HT1080 (cell line): ENCODE measurements at places on chromosomes 6 and 20. TPM values are rescaled to one million over a fixed set of nuclear protein-coding genes. Genes with fewer than 3 reads are reported as not detected.
A peak's percentile ranks its signal among the peaks of the same experiment; 100 is the strongest.

TCEA2 gene
- total RNA-seq = 13.4 and 16.7 TPM in 2 replicates

COL20A1 gene
- total RNA-seq = not detected in 2 replicates

HSPA12B gene
- total RNA-seq = not detected in 2 replicates

ADGRF1 gene
- total RNA-seq = not detected in 2 replicates

SNRPB2 gene
- total RNA-seq = 144 and 149 TPM in 2 replicates

LST1 gene
- not detected in 2 replicates for total RNA-seq

TMEM14B gene
- total RNA-seq = 120 and 122 TPM in 2 replicates

MYLK2 gene
- total RNA-seq = 0.70 and 1.0 TPM in 2 replicates

ZNF217 gene
- total RNA-seq = 11.7 and 15.8 TPM in 2 replicates

DNA sequence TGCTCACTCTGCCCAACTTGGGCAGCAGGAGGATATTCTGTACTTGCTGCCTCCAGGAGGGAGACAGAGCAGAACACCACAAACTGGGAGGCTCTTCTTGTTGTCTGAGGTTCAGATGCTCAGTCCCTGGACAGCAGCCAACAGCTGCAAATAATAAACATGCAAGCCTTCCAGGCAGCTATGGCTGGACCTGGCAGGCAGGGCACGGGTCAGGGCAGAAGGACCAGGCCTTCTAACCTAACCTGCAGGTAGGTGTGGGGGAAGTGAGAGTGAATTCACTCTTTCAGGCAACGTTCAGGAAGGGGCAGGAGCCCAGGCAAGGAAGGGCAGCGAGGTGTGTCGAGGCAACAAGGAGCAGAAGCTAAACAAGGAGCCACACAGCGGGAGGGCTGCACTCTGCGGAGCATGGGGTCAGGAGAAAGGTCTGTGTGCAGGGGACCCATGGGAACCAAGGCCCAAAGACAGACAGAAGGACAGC, 31.5 kb downstream of the NINL start:
- no peak for DNase-seq

- no peak for DNase-seq
Observed at GRCh38 chr20:22834651-22835256, 200.4 kb upstream of the SSTR4 start.

DNA sequence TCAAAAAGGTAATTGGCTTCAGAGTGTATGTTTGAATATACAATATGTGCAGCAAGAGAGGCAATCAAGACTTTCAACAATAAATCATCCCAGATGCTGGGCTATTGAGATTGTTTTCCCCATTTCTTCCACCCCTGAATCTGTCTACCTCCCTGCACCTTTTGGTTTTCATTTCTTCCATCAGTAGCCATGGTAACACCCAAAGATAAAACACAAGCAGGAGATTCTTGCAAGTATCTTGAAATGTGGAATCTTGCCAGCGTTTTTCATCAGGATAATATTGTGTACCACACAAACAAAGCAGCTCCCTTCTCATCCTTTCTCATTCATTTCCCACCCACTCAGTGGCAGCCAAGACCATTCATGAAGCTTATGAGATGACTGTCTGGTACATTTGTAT, 73.0 kb upstream of the NRSN1 start:
- no peak for DNase-seq

DNA sequence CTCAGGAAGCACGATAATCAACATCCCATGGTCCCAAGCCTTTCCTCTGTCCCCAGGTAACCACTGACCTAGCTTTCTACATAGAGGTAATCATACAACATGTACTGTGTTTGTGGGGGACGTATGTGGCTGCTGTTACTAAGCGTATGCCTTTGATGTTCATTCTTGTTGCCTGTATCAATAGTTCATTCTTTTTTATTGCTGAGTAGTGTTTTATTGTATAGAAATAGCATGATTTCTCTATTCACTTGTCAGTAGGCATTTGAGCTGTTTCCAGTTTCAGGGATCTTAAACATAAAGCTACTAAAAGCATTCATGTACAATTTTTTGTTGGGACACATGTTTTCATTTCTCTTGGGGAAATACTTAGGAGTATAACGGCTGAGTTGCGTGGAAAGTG, 185.4 kb downstream of the PACRG start:
- no peak for DNase-seq

DNA sequence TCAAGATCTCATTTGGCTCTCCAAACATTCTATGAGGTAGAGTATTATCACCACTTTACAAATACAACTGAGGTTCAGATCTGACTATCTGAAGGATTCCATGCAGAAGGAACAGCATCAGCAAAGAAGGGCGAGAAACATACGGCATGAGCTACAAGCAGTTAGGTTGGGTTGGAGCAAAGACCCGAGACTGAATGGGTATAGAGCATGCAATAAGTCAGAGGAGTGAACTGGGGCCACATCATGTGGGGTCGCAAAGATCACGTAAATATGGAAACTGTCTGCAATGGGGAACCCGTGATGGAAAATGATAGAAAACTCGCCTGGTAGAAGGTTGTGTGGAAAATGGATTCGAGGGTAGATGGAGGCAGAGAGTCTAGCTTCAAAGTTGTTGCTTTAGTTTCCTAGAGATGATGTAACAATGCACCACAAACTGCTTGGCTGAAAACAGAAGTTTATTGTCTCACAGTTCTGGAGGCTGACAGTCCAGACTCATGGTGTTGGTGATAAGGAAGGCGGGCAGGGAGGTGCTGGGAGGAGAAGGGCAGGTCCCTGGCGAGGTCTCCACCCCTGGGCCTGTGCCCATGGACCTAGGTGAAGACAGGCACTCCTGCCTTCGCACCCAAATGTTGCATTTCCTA, 44.3 kb upstream of the BCLAF1 start:
- DNase-seq = no peak

GRCh38 chr6:111848262-111848812, 24.9 kb downstream of the FYN start:
- DNase-seq = no peak

DNA sequence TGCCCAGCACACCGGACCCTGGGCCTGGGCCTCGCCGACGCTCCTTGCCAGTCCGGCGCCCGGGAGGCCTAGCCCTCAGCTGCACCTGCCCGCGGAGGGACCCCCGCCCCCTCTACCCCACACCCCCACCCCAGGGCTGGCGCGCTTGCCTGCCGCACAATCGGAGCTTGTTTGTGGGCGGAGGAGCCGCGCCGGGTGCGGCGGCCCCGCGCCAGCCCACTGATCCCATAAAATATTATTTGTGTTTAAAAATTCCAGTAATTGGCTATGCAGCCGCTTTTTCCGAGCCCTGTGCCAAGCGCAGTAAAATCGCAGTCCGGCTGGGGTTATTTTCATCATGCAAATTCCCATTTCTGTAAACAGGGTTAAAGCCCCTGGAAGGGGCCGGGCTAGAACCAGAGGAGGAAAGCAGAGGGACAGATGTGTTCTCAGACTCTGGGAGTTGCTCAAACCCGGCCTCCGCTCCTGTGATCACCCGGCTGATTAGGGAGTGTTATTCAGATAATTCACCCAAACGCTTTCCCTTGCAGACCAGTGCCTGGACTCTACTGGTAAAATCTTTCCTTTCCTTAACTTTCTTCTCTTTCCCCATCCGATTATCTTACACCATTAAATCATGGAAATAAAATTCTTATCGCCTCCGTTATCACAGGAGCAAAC, 93.1 kb downstream of the NCR2 start:
- no peak for DNase-seq

DNA sequence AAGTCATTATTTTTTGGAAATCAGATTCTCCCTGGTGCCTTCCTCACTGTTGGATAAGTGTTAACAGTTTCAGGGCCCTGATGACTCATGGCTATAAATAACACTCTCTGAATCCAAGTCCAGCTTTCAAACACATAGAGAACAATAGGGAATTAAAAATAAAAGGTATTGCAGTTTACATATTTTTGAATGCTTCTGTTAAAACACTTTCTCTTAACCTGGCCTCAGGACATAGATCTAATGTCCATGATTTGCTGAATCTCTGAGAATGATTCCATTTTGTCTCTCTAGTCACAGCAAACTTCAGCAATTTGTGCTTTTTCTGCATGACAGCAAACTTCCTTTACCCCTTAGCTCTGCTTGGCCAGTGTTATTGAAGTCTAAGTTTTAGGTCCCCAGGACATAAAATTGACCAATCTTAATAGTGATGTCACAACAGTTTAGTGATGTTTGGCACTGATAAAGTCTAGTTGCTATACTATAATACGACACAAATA, 1192.4 kb upstream of the CITED2 start:
- peak; percentile 53 for DNase-seq

DNA sequence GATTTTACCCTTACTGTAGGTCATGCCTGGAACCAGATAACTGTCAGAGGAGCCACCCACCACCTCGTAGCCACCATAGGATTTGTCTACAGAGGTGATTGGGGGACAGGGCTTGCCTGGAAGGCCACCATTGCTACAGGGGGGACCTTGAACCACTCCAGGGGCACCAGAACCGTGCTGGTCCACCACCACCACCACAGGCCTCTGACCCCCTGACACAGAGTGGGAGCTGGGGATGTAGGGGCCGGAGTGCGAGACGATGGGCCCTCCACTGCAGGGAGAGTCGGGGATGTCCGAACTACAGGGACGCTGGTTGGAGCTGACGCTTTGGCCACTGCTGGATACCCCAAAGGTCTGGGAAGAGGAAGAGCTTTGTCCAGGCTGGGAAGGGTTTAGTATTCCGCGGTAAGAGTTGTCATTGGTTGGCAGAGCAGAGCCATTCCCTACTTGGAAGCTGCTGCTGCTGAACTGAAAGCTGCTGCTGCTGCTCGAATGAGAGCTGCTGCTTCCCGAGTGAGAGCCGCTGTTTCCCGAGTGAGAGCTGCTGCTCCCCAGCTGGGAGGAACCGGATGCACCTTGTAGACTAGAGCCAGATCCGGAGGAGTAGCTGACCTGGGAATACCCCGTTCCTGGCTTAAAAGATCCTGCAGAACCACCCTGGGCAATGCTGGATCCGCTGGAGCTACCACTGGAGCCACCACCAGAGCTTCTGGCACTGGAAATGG, 2.2 kb downstream of the PSORS1C1 start:
- no peak for DNase-seq

- no peak for DNase-seq
Observed at GRCh38 chr6:160692369-160692959, 9.6 kb upstream of the PLG start.

GRCh38 chr6:17157617-17158016, 55.8 kb downstream of the STMND1 start:
- no peak for DNase-seq

DNA sequence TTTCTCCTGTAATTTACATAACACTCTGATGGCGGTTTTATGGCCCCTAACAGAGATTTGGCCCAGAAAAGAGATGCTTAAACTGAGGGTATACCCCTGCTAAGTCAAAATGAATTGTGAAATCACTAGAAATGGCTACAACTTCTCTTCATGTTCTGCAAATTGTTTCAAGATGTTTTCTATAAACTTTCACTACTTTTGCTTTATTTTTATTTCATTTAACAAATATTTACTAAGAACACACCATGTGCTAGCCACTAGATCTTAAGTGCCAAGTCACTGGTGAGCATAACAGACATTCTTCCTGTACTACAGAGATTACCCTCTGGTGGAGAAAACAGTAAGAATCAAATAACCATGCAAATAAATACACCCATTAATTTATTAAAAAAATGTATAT, 87.6 kb downstream of the KCNQ5 start:
- no peak for DNase-seq

GRCh38 chr6:50851049-50851845, 32.6 kb downstream of the TFAP2B start:
- no peak for DNase-seq

GRCh38 chr6:52976149-52976548, 18.9 kb downstream of the GSTA4 start:
- DNase-seq = no peak

GRCh38 chr20:5949943-5950270, 426 bp downstream of the TRMT6 start:
- DNase-seq = no peak

DNA sequence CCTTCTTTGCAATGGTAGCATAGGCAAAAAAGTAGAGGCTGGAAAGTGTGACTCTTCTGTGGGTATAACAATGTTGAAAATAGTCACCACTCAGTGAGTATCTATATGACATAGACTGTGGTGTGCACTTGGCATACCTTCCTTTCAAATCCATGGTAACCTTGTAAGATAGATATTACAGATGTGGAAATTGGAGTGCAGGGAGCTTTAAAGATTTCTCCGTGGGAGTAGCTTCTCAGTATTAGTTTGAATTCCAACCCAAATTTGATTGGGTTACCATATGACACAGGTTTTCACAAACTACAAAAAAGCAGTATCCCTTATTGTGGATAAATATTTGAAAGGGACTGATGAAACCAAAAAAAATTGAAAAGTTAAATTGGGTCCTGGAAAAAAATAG, 163.8 kb downstream of the CLVS2 start:
- no peak for DNase-seq

DNA sequence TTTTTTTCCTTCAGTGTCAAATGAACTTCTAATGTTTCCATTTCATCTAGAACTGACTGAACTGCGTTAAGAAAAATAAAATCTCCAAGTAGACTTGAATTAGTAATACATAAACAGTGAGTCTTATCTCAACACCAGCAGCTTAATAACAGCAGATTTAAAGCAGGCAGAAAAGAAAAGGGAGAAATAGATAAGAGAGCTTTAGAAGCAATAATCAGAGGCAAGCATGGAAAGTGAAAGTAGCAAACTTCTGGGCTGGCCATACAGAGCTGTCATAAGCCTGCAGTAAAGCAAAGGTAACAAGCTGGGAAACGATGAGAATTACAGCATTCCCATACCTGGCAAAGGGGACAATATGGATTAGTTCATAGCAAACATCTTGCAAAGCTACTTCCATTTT, 16.9 kb upstream of the ANGPT4 start:
- DNase-seq = no peak

- peak; percentile 89 for DNase-seq
Observed at GRCh38 chr6:34425498-34426410, at the start of gene RPS10. Gene RPS10, minus strand, starts transcription at chr6:34426069. Its CDS starts 848 bp downstream, at chr6:34425221.

DNA sequence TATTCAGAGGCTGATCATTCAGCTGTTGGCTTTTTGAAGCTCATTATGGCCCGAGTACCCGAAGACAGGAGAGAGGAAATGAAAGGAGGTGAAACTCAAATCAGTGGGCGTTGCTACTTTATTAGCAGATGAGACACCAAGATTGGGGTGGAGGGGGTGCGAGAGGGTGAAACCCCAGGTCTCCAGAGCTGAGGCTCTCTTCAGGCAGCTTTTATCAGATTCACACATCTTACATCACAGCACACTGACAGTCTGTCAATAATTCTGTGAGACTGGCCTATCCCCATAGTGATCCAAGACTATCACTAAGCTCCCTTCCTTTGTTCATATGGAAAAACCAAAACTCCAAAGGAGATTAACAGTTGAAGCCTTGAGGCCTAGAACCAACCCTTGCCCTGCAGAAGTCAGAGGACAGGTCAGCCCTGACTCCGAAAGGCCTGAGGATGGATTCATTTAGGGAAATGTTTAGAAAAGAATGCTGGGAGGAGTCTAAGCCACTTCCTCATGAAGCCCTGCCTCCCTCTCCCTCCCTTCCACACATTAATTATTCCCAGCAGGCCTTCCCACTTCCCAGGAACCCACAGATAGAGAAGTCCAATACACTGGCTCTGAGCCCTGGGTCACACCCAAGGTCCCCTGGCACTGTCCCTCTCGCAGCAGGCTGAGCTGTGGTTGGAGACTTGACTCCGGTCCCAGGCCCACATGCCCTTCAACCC, 23.2 kb downstream of the TRERF1 start:
- DNase-seq = no peak
